Kasumi-1 (cell line): ENCODE measurements at places on chromosomes 6 and 20.

DNA sequence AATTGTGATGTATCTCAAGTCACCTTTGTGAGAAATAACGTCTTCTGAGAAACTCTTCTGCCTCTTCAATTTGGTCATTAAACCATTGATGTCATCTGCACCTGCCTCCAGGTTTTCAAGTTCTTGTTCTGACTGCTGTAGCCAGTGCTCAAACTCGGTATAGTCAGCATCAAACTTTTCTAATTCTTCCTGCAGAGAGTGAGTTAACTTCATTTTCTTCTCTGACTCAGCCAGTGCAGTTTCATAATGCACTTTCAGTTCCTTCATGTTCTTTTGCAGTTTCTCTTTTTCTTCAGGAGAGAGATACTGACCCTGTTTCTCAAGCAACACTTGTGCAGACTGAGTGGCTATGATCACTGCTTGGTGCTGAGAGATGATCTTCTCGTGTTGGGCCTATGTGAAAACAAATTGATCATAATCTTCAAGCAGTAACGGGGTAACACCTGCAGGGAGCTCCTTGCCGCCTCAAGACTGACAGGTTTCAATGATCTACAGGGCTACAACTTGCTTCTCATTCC lies 48.8 kb downstream of the DST start:
- no peak for DNase-seq

DNA sequence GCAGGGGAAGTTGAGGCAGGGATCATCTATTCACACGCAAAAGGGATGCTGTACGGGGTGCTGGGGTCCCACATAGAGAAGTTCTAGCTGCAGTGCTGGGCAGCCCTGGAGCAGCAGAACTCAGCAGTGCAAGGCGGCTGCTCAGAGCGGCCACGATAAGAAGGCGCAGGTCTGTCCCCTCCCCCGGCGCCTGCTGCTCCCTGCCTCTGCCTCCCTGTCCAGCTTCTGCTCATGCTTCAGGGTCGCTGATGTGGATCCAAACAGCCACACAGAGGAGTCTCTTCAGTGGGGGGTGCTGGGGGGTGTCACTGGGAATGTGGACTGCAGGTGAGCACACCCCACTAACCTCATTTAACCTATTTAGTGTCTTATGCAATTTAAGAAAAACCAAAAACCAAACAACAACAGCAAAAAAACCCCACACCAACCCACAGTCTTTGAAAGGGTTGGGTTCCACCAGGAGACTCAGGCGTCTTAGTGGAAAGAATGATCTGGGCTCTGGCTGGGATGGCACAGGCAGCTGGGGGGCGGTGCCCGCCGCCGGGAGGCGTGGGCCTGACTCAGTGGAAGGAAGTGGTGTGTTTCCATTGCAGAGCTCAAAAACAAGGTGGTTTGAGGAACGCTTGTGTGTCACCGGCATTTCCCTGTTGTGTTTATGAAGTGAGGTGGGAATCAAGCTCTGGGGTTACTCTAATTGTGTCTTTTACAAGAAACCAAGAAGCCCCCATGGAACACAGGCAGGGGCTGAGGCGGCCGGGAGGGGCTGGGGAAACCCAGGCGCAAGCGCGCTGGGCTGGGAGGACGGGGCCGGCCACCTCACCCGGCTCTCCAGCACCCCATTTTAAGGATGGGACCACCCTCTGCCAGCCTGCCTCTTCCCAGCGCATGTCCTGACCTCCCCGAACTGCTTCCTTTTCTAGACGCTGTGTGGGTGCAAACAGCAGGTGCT lies 55.1 kb downstream of the IRF4 start:
- DNase-seq, result no peak

DNA sequence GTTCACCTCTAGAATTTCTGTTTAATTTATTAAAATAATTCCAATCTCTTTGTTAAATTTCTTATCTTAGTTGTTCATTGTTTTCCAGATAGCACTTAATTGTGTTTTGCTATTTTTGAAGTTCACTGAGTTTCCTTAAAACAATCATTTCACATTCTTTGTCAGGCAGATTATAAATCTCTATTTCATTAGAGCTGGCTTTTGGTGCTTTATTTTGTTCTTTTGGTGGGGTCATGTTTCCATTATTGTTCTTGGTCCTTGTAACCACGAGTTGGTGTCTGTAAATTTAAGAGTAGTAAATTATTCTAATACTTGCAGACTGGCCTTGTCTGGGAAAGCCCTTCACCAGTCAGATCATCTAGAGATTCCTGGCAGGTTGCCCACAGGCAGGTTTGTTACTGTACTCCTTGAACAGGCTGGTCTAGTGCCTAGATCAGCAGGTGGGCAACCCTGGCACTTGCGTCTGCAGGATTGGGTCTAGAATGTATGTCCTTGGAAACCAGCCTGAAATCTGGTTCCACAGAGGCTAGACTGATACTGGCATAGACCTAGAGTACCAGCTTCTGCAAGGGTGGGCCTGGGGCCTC lies 110.4 kb downstream of the ADGB start:
- DNase-seq, result no peak

- no peak for DNase-seq
Measured at GRCh38 chr6:23478312-23478711, 647.7 kb upstream of the NRSN1 start.

DNA sequence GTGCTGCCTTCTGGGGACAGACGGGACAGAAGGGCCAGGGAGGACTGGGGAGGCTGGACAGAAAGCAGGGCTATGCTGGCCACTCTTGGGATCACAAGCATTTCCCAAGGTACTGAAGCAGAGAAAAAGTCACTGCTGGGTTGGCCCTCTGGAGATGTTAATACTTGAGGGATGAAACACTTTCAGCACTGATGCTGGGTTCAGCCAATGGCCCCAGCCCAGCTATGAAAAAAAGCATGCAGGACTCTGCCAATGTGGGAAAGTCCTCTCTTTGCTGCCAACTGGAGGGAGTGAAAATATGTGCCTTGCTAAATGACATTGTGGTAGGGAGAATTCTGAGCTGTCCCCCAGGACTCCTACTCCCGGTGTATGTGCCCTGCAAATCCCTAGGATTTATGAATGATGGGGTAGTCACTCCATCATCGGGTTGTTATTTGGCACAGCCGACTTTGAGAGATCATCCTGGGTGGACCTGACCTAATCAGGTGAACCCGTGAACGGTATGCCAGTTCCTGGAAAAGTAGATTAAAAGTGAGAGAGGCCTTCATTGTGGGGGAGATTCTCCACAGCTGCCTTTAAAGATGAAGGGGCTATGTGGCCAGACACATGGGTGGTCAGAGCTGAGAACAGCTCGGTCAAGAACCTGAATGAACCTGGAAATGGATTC lies 119.9 kb upstream of the TRAF3IP2 start:
- no peak for DNase-seq

- DNase-seq, result no peak
Measured at GRCh38 chr6:129672341-129672682, 37.7 kb downstream of the ARHGAP18 start.
